LHCN-M2 (cell line): ENCODE measurements at places on chromosomes 12 and 14. TPM values are rescaled to one million over a fixed set of nuclear protein-coding genes. Genes with fewer than 3 reads are reported as not detected.

GRCh38 chr12:8950702-8951478 is 1.4 kb upstream of the M6PR start:
- DNase-seq = peak; percentile 8

The SYNE3 gene
- total RNA-seq = 8.4 and 12.5 TPM in 2 replicates

DNA sequence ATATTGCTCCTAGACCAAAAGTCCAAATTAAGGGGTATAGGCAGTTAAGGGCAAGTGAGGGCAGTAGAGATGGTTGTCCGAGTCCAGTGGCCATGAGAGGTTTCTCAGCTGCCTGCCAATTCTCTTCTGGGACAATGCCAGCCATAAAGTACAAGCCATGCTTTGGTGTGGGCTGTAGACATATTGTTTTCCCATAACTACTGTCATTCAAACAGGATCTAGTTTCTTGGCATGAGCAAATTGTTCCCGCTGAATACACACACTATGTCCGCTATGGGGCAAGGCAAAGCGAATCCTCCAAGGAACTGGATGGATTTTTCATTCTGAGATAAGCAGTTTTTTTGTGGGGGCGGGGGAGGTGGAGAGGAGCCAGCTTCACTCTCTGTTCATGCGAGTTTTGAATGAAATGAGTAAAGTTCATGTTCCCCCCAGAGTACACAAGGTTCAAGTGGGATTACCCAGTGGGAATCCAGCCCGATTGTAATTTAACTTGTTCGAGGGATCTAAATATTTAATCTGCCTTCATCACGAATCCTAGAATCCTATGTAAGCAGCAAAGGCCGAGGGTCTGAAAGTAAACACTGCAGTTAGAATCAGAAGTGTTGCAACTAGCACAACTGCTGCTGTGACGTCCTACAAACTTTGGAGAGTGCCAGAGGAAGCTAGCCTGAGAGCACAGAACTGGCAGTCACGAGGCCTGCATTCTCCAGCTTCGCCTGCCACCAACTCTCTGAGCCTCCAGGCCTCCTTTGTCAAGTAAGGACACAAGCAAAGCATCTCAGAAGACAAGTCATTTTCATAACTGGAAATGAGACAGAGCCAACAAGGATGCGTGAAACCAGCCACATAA is 137.0 kb downstream of the CRADD start:
- peak; percentile 91 for DNase-seq

DNA sequence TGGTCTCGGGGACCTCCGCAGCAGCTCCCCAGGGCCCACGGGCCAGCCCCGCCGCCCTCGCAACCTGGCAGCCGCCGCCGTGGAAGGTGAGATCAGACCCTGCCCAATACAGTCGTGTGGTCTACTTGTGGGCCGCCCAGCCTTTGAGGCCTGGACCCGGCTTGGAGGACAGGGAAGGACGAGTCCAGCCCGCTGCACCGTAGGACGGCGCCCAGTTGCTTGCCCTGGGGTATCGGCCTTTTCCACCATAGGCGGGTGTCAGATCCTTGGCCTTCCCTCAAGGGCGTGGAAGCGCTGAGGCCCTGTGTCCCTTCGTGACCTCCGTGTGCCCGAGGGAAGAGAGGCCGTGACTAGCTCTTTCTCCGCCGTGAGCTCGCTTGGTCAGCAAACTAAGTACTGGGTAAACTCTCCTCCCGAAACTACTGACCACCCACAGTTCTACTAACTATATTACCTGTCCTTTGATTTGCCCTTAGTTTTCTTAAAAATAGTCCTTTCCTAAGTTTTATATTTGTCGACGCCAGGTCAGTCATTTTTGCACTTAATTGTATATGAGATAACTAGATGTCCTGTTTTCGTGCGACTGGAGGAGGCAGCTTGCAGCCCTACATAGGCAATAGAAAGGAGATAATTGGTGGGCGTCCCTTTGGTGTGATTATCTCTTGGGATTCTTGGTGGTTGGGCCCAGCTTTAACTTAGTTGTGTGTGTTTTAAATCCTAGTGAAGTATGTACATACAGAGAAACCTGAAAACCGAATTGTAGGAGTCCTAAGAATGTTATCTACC is 757 bp downstream of the SLC25A3 start:
- DNase-seq = peak; percentile 19

The HNF1A gene
- 0.06 and 0.13 TPM in 2 replicates for total RNA-seq

DNA sequence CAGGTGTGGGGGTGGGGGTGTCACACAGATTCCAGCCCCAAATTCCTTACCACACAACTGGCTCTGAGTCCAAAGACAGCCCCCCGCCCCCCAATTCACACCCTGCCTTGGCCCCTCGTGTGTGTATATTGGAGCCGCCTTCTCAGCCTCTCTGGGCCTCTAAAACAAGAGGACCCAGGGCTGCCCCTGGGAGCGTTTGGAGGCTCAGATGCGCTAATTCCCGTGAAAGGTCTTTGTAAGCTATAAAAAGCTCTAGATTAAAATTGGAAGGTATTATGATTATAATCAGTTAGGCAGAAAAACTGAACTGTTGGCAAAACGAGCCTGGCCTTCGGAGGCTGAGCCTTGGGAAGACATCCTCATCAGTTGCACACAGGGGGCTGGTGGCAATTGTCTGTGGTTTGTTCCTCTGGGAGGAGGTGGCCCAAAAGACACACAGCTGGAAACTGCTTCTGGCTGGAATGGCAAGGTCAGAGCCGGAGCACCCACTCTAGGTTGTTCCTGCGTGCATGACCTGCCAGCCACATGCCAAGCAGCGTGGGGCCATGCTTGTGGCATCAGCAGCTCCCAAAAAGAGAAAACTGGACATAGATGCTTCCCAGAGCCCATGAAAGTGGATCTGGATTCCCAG is 118.5 kb downstream of the PHETA1 start:
- no peak for DNase-seq

- no peak for DNase-seq
Observed at GRCh38 chr12:124456652-124457152, 110.7 kb downstream of the NCOR2 start.

- DNase-seq = no peak
Observed at GRCh38 chr12:114982760-114983159, 298.8 kb upstream of the TBX3 start.

GRCh38 chr12:126545411-126545810 is 1480.2 kb downstream of the AACS start:
- DNase-seq = no peak

- no peak for DNase-seq
Observed at GRCh38 chr14:61467296-61467695, 145.9 kb downstream of the PRKCH start.

The RNU4-1 gene
- total RNA-seq = under 0.01 TPM in 1 of 2 replicates, not detected in the other

- DNase-seq = no peak
Observed at GRCh38 chr12:108345716-108346633, 6.9 kb upstream of the CMKLR1 start.

The HELB gene
- total RNA-seq = 1.7 and 2.0 TPM in 2 replicates

DNA sequence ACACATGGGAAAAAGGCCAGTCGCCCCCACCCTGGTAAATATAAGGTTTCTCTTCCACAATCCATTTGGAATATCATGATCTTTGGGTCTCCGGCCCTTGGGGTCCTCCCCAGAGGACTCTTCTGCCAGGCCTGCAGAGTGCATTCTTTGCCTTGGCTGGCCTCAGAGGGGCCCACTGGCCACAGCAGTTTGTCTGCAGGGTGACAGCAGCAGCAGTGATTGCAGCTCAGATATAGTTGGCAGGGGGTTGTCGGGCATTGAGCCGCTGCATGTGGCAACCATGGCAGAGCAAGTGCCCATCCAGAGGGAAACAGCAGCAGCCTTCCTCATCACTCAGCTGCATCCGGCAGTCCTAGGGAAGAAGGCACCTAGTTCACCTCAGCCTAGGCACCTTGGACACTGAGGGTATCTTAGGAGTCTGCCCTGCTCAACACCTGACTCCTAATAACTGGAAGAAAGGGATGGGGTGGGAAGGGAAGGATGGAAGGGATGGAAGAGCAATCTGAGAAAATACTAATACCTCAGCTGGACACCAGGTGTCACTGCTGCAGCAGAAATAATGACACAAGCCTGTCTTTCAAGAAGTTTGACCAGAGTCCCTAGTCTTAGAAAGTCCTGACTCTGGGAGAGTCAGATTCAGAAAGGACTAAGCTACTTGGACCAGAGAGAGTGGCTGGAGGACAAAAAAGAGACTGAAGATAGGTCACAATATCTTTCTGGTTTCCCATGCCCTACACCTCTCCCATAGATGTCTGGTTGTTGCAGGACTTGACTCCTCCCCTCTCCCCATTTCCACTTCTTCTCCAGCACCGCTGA is 8.9 kb downstream of the AJUBA start:
- DNase-seq = peak; percentile 75

GRCh38 chr12:65510007-65510406 is 231.5 kb downstream of the MSRB3 start:
- no peak for DNase-seq

- DNase-seq = no peak
Observed at GRCh38 chr14:57080691-57081090, 188.0 kb downstream of the EXOC5 start.

The TSHR gene
- 0.29 TPM in 1 of 2 replicates, not detected in the other for total RNA-seq

DNA sequence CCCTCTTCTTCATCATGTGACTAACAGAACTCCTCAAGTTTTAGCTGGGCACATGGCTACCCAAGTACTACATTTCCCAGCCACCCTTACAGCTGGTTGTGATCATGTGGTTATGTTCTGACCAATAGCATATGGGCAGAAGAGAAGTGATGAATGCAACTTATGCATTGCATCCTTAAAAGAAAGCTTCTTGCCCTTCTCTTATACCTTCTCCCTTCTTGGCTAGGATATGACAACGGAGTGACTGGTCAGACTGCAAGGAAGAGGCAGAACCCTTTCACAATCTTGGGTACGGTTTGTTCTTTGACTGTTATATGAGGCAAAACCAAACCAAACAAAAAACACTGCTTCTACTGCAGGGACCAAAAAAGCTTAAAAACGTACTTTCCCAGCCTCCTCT is 66.5 kb upstream of the MAX start:
- peak; percentile 74 for DNase-seq
